Progenitor cell of endocrine pancreas (in vitro differentiated cells): ENCODE measurements at places on chromosomes 2 and 18.

- no peak for DNase-seq
Observed at GRCh38 chr2:70939839-70940580, 4.3 kb downstream of the ATP6V1B1 start.

DNA sequence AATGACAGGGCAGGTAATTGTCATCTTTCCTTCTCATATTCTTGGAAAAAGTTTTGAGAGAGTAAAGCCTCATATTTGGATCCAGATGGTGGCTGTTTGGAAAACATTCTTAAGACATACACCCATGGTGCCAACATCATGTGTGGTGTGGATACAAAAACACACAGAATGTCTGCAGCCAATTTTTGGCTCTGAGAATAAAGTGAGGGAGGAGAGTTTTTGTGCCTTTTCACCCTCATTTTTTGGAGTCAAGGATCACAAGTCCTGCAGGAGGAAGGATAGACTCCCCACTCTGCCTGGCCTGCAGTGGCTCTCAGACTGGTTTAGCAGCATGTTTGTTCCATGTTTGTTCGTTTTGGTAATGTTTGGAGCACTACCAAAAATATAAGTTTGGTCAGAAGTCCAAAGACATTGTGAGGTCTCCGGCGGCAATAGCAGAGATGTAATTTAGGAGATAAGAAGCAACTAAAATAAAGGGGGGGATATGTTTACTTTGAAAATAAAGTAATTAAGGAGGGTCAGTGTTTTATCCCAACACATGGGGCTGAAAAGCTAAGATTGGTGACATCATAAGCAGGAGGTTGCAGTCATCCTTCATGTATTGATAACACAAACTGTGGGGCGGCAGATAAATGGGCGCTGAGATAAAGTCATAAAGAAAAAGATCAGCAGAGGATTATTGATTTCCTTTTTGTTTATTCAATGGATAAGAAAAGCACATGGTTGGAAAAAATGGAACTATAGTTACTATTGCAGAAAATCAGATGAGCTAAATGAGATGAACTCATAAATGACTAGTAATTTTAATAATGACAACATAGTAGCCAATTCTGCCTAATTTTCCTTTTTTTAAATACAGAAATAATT is 655 bp downstream of the NOSTRIN start:
- DNase-seq = no peak

- no peak for DNase-seq
Observed at GRCh38 chr18:59352250-59352855, 6.7 kb downstream of the LMAN1 start.

DNA sequence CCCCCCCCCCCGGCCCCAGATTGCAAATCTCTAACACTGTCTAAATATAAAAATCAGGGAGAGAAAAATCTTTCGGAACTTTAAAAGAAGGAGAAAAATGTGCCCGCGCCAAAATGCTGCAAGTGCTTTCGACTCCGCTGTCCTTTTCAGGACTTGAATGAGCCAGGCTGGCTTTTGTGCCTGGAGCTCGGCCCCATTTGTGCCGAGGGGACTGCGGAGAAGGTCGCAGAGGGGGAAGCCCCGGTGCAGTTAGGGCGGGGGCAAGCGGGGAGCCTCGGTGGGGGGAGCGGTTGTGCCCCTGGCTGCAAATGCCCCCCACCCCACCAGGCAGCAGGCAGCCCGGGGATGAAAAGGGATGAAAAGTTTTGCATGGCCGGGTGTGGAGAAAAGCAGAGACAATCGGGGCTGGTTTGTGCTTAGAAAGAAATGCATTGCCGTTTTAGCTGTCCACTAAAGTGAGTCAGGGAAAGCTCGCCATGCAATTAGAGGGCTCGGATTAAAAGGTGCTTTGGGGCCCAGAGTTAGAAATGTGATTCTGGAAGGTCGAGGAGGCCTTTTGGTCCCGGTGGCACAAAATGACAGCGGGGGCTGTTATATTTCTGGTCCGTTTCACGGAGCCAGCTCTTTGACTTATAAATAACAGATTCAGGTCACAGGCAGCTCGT is 1.6 kb downstream of the INHBB start:
- no peak for DNase-seq

DNA sequence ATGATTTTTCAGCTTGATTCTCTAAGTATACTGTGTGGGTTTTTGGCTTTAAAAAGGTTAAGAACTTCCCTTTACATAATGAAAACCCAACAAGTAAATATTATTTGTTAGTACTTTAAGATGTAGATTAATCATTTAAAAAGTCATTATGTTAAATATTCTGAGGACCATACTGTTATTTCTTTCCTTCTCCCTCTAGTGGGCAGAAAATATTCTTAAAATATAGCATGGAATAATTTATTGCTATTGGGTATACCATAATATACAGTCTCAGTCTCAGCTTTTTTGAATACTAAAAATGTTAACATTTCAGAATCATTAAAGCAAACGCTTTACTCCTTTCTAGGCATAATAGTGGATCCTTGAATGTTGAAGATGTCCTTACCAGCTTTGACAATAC is 28.1 kb downstream of the CAMKMT start:
- DNase-seq = no peak

DNA sequence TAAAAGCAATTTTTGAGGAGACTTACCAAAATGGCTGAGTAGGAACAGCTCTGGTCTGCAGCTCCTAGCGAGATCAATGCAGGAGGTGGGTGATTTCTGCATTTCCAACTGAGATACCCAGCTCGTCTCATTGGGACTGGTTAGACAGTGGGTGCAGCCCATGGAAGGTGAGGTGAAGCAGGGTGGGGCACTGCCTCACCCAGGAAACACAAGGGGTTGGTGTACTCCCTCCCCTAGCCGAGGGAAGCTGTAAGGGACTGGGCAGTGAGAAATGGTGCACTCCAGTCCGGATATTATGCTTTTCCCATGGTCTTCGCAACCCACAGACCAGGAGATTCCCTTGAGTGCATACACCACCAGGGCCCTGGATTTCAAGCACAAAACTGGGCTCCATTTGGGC is 419.0 kb downstream of the NUP35 start:
- no peak for DNase-seq

- DNase-seq = no peak
Observed at GRCh38 chr2:28768422-28768821, 16.8 kb downstream of the PPP1CB start.

DNA sequence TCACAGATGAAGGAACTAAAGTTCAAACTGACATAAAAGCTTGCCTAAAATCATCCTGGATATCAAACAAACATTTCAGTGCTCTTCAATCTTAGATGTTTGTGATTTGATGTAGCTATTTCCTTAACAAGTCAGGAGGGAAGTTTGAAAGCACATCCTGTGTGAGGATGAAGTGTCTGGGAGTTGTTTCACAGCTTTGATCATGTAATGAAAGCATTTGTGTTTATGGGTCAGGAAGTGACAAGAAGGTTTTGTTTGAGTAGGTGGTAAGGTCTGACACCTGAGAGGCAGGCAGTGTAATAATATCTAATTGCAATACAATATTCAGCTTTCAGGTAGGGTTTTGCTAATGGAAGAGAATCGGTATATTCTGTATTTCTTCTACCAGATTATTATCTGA is 26.0 kb upstream of the CSRNP3 start:
- no peak for DNase-seq

DNA sequence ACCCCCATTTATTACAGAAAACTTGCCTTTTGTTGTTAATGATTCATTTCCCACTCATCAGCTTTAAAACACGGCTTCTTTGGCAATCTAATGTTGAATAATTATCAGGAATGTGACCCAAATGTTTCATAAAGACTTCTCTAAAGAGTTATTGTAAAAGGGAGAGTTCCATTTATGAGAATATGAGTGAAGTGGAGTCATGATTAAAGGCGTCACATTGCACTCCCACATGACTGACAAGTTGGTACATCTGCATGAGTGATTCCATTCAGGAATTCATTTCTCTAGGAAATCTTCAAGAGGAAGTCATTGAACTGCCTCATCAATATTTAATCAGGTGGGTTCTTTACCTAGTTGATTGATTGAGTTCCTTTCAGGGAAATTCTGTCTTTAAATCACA is 184.8 kb downstream of the LNPK start:
- DNase-seq = no peak

GRCh38 chr2:14635391-14635871 is 2.9 kb downstream of the LRATD1 start:
- DNase-seq = peak; percentile 63

DNA sequence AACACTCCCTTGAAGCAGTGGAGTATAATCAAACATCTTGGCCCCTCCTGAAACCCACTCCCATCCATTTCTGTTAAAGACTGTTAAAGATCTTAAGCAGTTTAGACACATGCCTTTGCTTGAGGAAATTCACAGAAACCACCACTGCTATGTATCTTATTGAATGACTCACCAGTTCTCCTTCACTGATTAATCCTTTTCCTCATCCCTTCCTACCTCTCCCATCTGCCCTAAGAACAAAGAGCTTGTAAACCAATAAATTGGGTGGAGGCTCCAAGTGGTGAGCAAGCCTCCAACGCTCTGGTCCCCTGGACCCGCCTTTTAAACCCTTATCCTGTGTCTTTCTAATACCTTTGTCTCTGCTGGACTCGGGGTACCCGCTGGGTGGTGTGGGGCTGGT is 746.1 kb downstream of the LRP1B start:
- DNase-seq = no peak

DNA sequence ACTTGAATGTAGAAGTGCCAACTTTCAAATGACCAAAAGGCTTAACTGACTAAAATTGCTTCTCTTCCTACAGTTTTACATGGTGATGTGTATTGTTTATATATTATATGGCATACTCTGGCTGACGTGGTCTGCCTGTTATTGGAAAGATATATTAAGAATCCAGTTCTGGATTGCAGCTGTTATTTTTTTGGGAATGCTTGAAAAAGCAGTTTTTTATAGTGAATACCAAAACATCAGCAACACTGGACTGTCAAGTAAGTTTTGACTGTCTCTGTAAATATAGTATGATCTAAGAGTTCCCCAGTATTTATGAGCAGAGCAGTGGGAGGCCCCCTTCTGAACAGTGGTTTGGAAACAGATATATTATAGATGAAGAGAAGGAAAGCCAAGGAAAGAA is 26.2 kb downstream of the TMEM87B start:
- no peak for DNase-seq

GRCh38 chr2:43041661-43042360 is 184.6 kb downstream of the ZFP36L2 start:
- no peak for DNase-seq

GRCh38 chr2:98824256-98825019 is 93.5 kb upstream of the MGAT4A start:
- no peak for DNase-seq

DNA sequence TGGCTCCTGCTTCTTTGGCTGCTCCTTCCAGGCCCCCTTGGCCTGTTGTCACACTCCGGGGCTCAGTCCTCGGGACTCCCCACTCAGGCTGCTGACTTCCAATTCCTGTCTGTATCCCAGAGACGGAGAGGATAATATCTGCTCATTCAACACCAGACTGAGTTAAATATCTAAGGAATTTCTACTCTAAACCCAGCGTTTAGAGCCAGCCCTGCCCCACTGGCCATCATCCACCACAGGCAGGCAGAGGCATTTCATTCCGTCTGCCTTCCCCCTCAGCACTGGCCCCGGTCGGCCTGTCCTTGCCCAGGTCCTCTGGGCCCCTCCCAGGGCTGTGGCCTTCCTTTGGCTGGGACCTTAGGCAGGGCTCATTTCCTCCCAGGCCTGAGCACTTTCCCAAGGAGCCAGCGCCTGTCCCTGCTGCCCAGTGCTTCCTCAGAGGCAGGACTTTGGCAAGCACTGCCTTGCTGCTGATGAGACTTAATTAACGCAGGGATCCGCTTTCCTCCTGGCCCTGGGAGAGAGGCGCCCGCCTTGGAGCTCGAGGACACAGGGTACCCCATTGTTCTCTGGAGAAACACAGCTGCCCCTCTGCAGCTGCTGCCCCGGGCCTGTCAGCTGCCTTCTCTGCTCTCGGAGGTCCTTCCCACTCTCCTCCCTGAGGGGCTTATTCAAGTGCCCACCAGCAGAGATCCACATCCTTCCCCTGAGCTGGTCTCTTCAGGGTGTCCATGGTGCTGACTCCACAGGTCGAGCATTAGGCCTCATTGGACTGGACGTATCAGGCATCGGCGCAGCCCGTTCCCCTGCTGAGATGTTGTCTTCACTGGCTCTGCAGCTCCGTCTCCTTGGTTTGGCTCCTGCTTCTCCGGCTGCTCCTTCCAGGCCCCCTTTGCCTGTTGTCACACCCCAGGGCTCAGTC is 42.8 kb downstream of the ATOH8 start:
- DNase-seq = no peak

DNA sequence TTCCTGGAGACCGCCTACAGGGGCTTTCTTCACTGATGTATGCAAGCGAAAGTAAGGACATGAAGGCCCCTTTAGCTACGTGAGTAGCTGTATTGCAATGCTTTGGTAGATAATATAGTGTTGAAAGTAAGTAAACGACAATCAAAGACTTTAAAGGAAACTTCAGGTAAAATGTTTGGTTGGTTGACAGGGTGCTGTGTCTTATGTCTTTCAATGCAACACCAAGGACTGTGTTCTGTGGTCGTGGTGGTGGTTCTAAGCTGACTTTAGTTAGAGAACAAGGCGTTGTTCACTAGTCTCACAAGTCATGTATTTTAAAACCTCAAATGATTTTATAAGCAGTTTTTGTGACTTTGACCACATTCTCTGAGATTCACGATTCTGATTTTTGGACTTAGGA is 58.0 kb upstream of the CABYR start:
- no peak for DNase-seq

GRCh38 chr2:217725409-217725808 is 277.4 kb downstream of the TNS1 start:
- no peak for DNase-seq

DNA sequence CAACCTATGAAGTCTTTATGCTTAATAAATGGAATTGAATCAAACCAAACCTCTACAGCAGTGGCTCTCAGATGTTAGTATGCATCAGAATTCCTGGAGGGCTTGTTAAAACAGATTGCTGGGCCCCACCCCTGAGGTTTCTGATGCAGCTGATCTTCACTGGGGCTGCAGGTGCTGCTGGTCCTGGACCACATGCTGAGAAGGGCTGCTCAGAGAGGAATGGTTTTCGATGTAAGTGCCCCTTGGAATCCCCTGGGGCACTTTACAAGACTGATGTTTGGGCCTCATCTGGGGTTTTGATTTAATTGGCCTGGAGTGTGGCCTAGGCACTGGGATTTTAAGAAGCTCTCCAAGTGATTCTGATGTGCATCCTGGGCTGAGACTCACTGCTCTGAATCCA is 403.8 kb upstream of the HS6ST1 start:
- no peak for DNase-seq

DNA sequence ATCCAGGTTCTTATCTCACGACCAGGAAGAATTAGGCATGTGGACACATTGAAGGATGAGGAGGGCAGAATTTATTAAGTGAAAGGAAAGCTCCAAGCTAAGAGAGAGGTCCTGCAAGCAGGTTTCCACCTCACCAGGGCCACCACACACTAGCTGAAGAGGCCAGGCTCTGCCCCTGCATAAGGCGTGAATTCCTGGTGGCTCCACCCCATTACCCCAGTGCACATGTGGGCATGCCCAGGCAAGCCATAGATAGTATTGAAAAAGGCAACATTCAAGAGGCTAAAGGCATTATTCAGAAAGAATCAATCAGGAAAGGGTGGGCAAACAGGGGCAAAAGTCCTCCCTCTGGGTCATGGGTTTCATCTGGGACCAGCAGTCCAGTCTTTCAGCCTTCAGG is 30.9 kb upstream of the GRP start:
- DNase-seq = no peak

GRCh38 chr2:190843890-190844699 is 36.5 kb upstream of the GLS start:
- DNase-seq = no peak
